HCT116 (cell line): ENCODE measurements at places on chromosomes 4 and X. TPM values are rescaled to one million over a fixed set of nuclear protein-coding genes. Genes with fewer than 3 reads are reported as not detected.

Gene CCDC110
- total RNA-seq: 2.7 TPM

Gene SPIN4
- 9.0 TPM for total RNA-seq

GRCh38 chr4:153809307-153809706 is 20.4 kb upstream of the SFRP2 start:
- H3K4me1 ChIP-seq: no peaks in the 10 kb centered on the region
- H3K36me3 ChIP-seq: no peaks in the 10 kb centered on the region
- no peak overlapping the region for H3K4me3 ChIP-seq
- no peaks in the 10 kb centered on the region for H3K27me3 ChIP-seq

- H3K4me1 ChIP-seq: no peaks in the 10 kb centered on the region
- no peak overlapping the region for H3K27ac ChIP-seq
- DNase-seq: no peak
- H3K36me3 ChIP-seq: no peaks in the 10 kb centered on the region
- no peak overlapping the region for H3K4me3 ChIP-seq
Measured at GRCh38 chr4:58453956-58454355, 1343.8 kb upstream of the IGFBP7 start.

DNA sequence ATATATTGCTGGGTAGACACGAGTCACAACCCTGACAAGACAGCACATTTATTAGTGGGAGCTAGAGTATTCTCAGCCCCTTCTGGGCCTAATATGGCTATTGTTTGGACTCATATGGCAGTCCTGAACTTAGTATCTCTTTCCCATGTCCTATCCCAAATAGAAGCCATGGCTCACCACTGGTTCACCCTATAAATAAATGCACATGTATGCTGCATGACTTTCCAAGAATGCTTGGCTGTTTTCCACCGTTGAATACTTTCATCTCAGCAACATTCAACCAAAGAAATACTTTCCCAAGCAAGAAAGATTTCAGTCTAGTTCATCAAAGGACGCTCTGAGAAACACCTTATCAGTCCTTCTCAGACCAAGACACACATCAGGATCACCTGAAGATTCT is 36.7 kb downstream of the SMPX start:
- no peak for DNase-seq
- H3K4me1 ChIP-seq: no peaks in the 10 kb centered on the region
- H3K36me3 ChIP-seq: no peaks in the 10 kb centered on the region
- no peaks in the 10 kb centered on the region; the same call in 1 of the 2 replicates for H3K27me3 ChIP-seq
- no peak overlapping the region for H3K27ac ChIP-seq

Gene CFP
- 1.3 TPM for total RNA-seq

DNA sequence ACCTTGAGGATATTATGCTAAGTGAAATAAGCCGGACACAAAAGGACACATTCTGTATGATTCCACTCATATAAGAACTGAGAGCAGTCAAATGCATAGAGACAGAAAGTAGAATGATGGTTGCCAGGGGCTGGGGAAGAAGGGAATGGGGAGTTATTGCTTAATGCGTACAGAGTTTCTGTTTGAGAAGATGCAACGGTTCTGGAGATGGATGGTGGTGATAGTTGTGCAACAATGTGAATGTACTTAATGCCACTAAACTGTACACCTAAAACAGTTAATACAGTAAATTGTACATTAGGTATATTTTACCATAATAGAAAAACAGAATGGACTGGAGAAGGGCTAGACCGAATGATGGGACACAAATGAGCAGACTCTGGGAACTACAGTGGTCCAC is 15.8 kb downstream of the MAOB start:
- no peak overlapping the region for H3K27ac ChIP-seq
- H3K27me3 ChIP-seq: no peaks in the 10 kb centered on the region
- no peaks in the 10 kb centered on the region for H3K36me3 ChIP-seq
- no peak overlapping the region for H3K4me3 ChIP-seq

Gene RAI2
- total RNA-seq: not detected

Gene JAKMIP1
- total RNA-seq: not detected

Gene NUDT11
- not detected for total RNA-seq

- no peaks in the 10 kb centered on the region for H3K27me3 ChIP-seq
- DNase-seq: no peak
- H3K27ac ChIP-seq: no peak overlapping the region
- no peaks in the 10 kb centered on the region for H3K4me1 ChIP-seq
- no peak overlapping the region for H3K4me3 ChIP-seq
Measured at GRCh38 chr4:26080870-26081628, 167.0 kb downstream of the SMIM20 start.

GRCh38 chrX:52353838-52354237 is 15.0 kb upstream of the XAGE2 start:
- H3K36me3 ChIP-seq: no peaks in the 10 kb centered on the region
- no peak for DNase-seq
- no peak overlapping the region for H3K4me3 ChIP-seq
- no peak overlapping the region for H3K27ac ChIP-seq
- H3K27me3 ChIP-seq: peaks cover 8% of the 10 kb centered on the region

- no peak overlapping the region for H3K4me3 ChIP-seq
- no peak overlapping the region for H3K27ac ChIP-seq
- no peak for DNase-seq
- no peaks in the 10 kb centered on the region for H3K4me1 ChIP-seq
- H3K36me3 ChIP-seq: no peaks in the 10 kb centered on the region
- H3K27me3 ChIP-seq: no peaks in the 10 kb centered on the region
Measured at GRCh38 chr4:22070256-22070655, 121.7 kb upstream of the KCNIP4 start.

Gene SPP1
- 4.1 TPM for total RNA-seq

Gene GLOD5
- not detected for total RNA-seq

GRCh38 chrX:133796282-133796681 is 189.1 kb downstream of the GPC3 start:
- DNase-seq: no peak
- H3K27me3 ChIP-seq: no peaks in the 10 kb centered on the region
- no peak overlapping the region for H3K4me3 ChIP-seq
- H3K4me1 ChIP-seq: peaks cover 3% of the 10 kb centered on the region; the same call in 1 of the 2 replicates
- H3K36me3 ChIP-seq: no peaks in the 10 kb centered on the region

DNA sequence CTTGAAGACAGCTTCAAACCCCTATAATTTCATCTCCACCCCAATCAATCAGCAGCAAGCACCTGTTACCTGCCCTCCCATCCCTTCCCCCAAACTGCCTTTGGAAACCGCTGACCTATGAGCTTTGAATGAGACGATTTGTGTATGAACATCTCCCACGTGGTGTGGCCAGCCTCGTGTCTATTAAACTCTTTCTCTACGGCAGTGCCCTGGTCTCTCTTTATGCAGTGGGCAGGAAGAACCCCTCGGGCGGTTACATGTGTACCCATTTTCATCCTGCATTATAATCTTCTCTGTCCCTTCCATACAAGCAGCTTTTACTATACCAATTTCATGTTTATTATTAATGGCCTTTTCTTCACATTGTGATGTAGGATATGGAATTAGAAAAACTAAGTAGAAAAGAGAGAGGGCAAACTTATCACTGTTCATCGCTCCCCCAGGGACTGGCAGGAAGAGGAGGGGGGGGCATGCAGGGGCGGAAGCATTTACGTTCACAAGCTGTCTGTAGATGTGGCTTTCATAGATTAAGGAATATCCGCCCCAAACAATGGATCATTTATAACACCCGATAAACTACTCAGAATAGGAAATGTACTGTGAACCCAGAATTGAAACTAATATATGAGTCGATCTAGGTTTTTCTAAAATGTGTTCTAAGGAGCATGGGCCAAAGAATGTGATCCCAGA is 95.5 kb upstream of the ZNF518B start:
- no peak overlapping the region for H3K27ac ChIP-seq
- no peaks in the 10 kb centered on the region for H3K36me3 ChIP-seq
- H3K4me1 ChIP-seq: peaks cover 3% of the 10 kb centered on the region; the same call in 1 of the 2 replicates
- H3K4me3 ChIP-seq: no peak overlapping the region
- DNase-seq: no peak

Gene CDKL5
- total RNA-seq: 2.5 TPM

DNA sequence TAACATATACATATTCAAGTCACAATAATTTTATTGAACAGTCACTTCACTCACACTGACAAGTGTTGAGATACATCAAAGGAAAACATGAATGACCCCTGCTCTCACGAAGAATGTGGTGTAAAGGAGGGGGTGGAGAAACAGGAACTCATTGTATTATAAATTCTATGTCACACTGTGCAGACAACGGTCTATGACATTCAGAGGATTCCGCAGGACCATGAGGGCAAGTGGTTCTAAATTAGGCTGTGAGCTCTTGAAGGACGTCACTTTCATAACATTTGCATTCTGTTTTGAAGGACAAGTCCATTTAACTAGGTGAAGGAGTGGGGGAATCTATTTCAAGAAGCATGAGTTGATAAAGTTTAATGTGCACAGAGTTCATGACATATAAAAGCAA is 415.2 kb upstream of the HS3ST1 start:
- no peaks in the 10 kb centered on the region for H3K27me3 ChIP-seq
- H3K36me3 ChIP-seq: no peaks in the 10 kb centered on the region
- DNase-seq: no peak
- H3K27ac ChIP-seq: no peak overlapping the region
- H3K4me3 ChIP-seq: no peak overlapping the region
- no peaks in the 10 kb centered on the region for H3K4me1 ChIP-seq

DNA sequence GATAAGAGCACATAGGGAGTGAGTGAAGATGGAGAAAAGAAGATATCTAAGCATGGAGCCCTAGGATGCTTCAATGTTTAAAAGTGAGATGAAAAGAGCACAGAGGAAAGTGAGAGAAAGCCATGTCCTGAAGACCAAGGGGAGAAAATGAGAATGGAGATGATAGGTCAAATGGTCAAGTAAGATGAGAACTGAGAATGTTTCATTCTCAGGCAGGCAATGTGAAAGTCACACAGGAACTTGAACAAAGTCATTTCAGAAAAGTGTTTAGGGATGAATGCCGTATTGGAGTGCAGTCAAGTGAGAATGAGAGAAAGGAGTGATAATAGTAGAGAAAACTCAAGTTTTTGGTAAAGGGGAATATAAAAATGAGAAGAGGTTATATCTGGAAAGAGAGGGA is 148.7 kb upstream of the PTCHD1 start:
- no peaks in the 10 kb centered on the region for H3K4me1 ChIP-seq
- H3K36me3 ChIP-seq: no peaks in the 10 kb centered on the region
- H3K27ac ChIP-seq: no peak overlapping the region
- H3K4me3 ChIP-seq: no peak overlapping the region
- H3K27me3 ChIP-seq: no peaks in the 10 kb centered on the region

DNA sequence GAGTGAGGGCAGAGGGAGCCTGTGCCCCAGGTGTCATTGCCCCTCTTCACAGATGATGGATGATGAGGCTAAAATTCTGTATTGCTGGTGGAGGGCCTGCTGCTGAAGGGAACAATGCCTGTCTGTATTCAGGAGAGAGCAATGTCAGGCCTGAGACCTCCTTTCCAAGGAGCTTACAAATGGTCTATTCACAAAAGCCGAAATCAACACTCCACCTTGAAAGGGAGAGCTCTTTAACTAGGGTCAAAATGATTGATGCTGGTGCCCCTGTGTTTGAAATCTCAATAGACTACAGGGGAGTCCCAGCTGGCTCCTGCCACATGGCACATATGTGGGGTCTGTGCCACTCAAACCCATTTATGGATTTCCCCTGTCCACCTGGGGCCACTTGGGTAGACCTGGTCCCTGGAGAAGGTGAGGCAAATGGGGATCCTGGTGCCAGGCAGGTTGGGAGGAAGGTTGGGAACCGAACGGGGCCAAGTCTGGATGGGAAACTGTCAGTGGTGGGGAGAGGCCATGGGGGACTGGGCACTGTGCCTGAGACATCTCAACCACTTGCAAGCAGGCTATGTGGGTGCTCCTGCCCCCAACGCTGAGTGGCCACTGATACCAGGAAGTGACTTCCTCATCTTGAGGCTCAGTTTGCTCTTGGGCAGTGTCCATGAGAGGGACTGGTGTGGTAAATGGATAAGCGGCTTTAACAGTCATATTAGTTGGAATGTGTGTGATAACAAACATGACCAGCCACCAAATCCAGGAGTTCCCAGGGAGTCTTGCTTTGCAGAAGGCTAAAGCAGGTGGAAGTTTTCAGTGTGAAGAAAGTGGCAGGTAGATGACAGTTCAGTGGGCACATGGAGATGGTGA is 223.8 kb upstream of the PSAPL1 start:
- no peaks in the 10 kb centered on the region for H3K4me1 ChIP-seq
- DNase-seq: no peak
- no peaks in the 10 kb centered on the region for H3K36me3 ChIP-seq
- no peaks in the 10 kb centered on the region for H3K27me3 ChIP-seq

Gene RNF175
- not detected for total RNA-seq

Gene BRS3
- not detected for total RNA-seq
